Effector memory CD8-positive, alpha-beta T cell (primary cell): ENCODE measurements at places on chromosomes 3 and 15.

DNA sequence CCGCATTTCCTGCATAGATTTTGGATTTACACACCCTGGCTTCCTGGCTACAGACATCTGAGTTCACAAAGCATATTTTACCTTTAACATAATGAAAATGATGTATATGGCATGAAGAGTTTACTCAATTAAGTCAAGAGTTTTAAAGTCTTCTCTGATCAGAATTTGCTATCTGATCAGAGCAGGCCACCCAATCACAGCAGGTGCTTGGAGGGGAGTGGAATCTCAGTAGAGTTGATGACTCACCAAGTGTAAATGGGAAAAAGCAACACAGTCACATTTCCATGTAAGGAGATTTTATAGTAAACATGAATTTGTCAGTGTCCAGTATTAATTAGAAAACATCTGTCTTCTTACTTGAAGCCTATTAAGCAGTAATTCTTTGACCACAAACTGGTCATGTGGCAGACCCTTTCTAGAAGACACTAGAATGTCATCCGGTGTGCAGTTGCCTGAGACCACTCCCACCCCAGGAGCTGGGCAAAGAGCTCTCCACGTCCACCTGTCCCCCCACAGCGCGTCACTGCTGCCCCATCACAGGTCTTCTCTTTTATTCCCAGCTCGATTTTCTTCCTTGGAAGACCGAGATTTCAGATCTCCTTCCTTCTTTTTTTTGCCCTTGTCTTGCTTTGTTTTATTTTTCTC, 10.8 kb downstream of the MESD start:
- no peak for DNase-seq

DNA sequence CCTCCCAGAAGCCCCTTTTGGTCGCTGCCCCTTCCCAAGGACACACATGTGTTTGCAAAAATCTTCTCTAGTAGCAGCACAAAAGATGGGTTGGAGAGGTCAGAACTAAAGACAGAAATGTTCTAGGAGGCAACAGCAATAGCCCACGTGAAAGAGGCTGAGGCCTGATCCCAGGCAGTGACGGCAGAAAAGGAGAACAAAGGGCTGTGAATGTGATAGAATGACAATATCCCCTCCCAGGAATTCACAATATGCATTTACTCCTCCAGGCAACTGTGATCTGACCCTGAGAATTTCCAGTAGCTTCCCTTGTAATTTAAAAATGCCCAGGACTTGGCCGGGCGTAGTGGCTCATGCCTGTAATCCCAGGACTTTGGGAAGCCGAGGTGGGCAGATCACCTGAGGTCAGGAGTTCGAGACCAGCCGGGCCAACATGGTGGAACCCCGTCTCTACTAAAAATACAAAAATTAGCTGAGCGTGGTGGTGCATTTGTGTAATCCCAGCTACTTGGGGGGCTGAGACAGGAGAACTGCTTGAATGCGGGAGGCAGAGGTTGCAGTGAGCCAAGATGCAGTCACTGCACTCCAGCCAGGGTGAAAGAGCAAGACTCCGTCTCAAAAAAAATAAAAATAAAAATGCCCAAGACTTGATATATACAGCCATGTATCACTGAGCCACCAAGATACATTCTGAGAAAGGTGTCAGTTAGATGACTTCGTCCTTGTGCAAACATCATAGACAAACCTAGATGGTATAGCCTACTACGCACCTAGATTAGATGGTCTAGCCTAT, 43.6 kb upstream of the PIAS1 start:
- no peak for DNase-seq

DNA sequence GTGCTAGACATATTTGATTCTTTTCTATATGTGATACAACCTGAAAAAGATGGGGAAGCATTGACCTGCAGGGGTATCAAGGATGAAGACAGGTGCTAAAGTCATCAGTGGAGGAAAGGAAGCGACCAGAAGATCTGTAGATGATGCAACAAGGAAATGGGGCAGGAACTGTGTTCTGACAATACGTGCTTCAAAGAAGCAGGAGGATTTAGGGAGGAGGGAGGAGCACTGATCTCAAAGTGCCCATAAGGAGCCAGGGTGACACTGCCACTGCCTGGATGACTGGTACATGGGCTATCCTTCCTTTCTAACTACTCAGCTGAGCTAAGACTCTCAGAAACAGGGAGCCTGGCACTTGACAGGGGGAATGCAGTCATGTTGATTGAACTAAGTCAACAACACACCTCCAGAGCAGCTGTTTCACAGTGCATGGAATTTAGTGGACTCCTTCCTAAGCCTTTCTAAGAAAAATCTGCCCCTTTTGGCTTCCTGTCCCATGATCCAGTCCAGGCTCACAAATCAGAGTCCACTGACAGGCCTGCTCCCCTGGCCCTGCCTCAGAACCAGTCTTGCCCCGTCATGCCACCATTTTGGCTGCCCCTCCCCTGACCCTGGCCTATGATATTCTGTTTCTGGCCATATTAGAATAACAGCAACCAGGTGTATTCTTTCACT, 12.0 kb downstream of the LYSMD4 start:
- DNase-seq, result no peak

DNA sequence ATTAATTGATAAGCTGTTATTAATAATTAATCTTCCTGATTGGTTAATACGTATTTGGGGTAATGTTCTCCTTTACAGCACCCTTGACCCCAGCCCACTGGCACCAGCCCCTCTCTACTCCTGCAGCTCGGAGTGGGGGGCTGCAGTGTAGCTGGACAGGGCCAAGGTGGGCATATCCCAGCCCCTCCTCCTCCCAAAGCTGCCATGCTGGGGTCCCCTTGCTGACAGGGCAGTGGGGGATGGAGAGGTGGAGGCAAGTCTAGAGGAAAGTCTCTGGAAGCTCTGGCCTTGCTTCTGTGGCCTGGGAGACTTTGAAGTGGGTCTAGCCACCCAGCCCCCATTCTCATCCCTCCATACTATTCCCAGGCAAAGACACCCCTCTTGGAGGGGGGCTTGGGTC, 35.8 kb downstream of the HCN4 start:
- DNase-seq, result no peak

GRCh38 chr15:33964665-33965040, 3.6 kb upstream of the CHRM5 start:
- DNase-seq, result no peak

DNA sequence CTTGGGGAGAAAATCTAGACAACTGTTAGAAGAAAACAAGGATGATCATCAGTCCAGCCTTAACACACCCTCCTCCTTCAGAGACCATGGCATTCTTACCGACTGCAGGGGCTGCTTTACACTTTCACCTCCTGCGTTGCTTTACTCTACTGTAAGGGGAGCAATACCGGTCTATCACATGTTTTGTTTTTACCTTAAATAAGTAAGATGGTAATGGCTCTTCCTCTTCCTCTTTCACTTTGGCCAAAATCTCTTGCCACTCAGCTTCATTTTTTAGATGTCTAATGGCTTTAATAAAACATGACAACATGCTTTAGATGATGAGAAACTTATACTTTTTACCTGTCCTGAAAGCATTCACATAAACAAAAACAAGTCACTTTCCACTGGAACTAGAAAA, 33.4 kb upstream of the STIMATE start:
- DNase-seq, result no peak

DNA sequence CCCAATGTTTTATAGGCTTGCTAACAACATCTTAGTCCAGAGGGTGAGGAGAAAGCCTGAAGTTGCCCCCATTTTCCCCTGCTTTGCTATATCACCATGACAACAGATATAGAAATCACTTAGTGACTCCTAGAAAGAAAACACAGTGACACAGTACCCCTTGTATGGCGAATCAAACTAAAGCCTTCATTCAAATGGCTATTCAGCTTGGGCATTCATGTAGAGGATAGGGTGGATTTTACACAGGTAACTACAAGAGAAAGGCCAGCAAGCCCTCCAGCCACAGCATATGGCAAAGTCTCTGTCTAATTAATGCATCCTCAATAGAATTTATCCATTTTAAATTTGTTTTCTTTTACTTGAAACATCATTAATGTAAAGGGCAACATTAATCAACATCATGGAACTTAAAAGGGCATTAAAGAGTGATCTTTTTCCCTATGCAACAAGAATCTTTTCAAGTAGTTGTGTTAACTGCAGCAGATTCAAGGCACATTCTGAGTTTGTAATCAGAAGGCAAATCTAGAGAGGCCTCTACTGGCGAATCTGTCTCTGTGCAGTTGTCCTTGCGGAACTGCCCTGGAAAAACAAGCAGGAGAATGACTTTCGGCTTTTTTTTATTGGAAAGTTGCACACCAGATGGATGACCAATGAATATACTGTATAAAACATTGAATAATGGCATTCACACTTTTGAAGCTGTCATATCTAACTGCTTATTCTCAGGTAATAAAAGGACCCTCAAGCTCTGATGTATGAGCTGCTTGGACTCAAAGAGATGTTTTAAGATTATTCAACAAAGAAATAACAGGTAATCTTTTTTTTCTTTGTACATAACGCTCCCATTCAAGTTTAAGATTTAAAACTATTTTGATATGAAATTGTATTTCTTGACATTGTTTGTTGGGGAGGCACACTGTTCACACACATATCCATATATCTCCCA, 621.7 kb upstream of the AGTR1 start:
- no peak for DNase-seq

DNA sequence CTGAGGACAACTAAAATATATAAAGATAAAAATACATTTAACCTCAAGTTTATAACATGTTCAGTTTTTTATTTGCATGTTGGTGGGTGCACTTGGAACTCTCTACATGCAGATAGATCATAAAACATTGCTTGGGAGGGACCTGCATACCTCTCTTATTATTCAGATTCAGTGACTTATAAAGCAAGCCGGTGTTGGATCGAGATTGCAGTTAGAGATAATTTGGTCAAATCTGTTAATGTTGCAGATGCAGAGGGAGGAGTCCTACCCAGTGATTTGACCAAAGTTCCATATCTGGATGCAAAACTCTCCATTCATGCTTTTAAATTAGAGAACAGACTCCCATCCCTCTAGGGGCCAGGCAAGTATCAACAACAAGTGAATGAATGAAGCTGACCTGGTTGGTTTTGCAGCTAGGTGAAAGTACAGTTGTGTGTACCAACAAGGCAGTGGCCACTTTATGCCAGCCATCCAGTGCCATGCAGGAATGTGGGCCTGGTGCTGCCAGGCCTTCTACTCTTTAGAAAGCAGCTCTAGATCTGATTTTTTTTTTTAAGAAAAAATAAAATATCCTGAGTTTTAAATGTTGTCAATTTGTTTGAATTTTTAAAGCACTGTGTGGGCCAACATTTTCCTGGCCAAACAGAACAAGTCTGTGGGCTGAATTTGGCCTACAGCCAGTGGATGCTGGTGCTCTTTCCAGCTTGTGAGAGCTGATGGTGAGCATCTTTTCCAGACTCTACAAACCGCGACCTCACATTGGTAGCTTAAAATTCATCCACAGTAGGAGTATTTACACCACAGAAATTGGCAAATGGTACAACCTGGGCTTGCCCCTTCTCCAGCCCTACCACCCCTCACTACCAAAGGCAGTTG, 12.3 kb downstream of the CDIN1 start:
- no peak for DNase-seq

DNA sequence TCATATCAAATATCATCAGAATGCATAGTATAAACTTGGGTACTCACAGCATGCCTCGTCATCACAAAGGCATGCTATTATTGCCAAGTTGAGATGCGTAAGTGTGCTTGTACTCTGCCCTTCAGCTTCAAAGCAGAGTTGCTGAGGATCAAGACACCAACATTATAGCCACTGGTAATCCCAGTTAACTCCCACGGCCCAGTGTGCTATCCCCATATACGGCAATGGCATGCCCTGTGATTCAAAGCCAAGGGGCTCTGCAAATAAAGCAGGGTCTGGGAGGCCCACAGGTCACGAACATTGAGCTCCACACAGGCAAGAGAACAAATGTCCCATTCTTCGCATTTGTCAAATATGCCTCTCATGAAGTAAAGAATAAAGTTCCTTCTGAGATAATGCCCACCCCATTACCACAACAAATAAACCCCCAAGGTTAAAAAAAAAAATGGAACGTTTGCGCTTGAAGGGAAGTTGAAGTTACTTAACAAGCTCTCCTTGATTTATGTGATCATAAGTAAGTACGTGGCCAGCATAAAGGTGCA, 298.1 kb upstream of the NECTIN3 start:
- DNase-seq, result no peak

DNA sequence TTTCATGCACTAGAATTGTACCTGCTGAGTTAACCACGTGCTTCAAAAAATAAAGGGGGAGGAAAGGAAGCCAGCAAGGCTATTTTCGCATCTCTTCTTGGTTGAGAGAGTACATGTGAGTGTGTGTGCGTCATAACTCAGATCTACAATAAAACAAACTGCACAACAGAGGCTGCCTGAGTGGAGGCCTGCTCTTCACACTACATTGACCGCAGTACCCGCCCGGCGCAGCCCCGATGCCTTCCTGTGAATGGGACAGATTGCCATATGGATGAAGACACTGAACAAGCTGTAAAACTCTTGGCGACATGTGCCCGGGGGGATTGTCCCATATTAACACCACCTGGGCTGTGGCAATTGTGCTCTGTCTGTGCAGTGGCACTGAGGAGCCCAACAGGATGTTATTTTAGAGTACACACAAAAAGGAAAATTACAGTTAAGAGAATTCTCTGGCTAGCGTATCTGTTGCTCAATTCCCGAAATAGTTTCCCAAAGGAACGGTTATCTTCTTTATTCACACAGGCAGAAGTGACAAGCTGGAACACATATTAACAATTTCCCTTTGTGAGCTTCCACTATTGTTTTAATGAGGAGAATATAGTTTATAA, 551.5 kb downstream of the FOXP1 start:
- DNase-seq, result no peak

DNA sequence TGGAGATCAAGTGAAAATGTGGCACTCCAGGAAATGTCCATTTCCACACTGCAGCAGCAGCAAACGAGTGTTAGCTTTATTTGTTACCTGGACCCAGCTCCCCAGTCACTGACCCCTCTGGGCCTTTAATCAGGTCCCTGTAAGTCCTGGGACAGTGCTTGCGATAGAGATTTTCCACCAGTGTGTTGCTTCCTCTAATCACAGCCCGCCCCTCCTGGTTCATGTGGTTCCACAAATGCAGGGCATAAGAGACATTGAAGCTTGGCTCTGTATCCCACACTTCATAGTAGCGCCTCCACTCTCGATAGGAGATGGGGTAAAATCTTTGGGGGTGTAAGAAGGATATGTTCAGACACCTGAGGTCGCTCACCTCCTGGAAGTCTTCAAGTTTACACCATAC, 8.0 kb downstream of the A4GNT start:
- DNase-seq, result no peak

GRCh38 chr3:71591101-71591500, 7.6 kb upstream of the FOXP1 start:
- no peak for DNase-seq
